ENCODE measurements at places on chromosomes 16 and 17.

DNA sequence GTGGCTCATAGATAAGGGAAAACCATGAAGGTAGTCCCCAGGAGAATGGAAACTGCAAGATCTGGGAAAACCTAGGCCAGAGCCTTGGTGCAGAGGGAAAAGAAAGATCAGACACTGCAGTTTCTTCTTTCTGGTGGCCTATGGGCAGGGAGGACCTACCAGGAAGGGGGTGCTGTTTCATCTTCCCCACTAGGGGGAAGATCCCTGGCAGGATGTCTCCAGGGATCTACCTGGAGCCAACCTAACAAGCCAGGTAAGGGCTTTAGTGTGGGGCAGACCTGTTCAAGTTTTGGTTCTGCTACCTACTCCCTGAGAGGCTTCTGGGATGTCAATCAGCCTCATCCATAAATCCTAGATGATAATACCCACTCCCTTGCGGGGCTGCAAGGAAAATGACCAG is 21.4 kb downstream of the TOM1L2 start:
- DNase-seq, result no peak

DNA sequence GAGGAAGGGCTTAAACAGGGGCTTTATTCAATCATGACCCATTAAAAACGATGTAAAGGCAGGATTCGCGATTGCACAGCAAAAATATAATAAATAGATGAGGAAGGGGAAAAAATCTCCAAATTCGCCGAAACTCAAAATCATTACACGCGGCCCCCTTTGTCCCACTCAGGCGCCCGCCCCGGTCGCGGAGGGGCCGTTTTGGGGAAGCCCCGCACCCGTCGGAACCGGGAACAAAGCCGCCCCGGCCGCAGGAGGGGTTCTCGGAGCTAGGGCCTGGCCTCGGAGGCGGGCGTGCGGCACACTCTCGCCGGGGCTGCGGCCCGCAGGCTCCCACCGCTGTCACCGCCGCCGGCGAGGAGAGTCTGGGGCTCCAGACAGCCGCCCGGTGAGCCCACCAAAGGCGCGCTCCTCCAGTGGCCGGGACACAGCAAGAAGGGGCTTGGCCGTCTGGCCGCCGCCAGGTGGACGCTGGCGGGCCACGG is 521 bp downstream of the C16orf87 start:
- DNase-seq, result no peak

DNA sequence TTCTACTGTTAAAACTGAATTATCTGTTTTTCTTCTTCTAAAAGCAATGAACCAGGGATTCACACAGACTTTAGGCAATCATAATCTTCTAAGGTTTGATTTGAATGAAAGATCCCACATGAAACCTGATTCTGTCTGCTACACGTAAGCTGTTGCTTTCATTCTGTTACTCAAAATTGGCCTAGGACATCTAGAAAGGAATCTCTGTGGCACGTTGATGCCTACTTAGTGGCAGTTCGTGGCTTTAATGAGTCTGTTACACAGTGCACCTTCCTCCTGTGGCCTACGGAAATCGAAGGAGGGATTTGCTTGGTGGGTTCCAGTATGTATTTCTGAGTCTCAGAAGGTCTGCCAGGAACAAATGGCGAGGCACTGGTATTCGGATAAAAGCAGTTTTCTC is 489.4 kb upstream of the HSBP1 start:
- no peak for DNase-seq

DNA sequence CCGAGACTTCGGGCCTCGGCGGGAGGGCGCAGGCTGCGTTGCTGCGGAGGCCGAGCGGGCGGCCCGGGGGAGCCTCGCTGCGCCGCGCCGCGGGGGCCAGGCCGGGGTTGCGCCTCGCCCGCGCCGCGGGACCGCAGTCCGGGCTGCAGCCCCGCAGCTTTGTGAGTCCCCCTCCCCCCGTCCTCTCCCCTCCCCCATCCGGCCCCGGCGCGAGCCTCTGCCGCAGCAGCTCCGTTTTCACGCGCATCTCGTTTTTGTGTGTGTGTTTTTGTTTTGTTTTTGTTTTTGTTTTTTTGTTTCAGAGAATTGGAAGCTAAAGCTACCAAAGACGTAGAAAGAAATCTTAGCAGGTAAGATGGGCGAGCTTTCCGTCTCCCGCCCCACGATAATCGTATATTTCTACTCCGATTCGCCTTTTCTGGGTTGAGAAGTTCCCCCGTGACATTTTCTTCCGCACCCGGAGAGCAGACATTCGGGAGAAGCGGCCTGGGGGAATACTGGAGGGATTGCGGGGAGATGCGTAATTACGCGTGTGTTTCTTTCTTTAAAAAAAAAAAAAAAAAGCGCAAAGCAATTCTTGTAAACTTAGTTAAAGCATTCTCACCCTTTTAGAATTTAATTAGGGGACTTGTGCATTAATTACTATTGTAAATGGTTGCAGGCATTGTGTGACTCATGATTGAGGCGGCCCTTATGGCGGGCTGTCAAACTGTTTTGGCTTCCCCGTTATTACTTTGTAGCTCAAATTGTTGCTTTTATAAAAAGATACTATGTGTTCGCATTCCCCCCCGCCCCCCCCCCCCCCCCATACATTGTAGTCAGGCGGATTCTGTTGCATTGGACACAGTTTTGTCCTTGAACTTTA is 732 bp downstream of the TNRC6A start:
- DNase-seq, result no peak

GRCh38 chr17:66423056-66423955 is 120.9 kb downstream of the PRKCA start:
- DNase-seq, result peak; percentile 50

GRCh38 chr16:58461056-58461455 is 38.9 kb upstream of the NDRG4 start:
- no peak for DNase-seq

GRCh38 chr16:85832570-85833218 is 33.2 kb downstream of the COX4I1 start:
- no peak for DNase-seq

- DNase-seq, result no peak
Measured at GRCh38 chr16:57630931-57631845, 2.8 kb downstream of the ADGRG1 start.

- no peak for DNase-seq
Measured at GRCh38 chr16:82002831-82003230, 8.4 kb downstream of the SDR42E1 start.

DNA sequence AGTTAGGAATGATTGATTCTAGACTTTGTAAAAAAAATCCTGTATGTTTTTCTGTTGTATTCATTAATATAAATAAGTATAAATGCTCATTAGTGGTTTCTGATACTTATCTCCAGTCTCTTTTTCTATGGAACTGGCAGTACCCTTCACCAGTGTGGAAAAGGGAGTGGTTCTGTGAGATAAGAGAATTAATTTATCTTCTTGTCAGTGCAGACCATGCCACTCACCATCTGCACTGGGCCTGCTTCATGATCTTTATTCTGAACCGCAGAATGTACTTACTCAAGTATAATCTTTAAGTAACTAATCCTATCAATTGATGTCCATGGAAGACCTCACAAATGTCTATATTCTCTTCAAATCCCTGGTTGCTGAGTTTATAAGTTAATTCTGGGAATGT is 836.1 kb upstream of the CDH8 start:
- no peak for DNase-seq

GRCh38 chr16:46911650-46912049 is 27.5 kb downstream of the GPT2 start:
- DNase-seq, result no peak

- DNase-seq, result no peak
Measured at GRCh38 chr17:30256756-30257506, 21.4 kb upstream of the SLC6A4 start.

- DNase-seq, result no peak
Measured at GRCh38 chr17:47733047-47733673, at the start of gene TBX21. TSS of gene TBX21 (plus strand) at chr17:47733236. CDS start at chr17:47733455, 219 bp downstream.

- DNase-seq, result peak; percentile 59
Measured at GRCh38 chr16:70380248-70380918, 33.7 kb downstream of the DDX19A start.

All from SK-N-MC (cell line).